ENCODE measurements at places on chromosomes 12 and 14. TPM values are rescaled to one million over a fixed set of nuclear protein-coding genes. Genes with fewer than 3 reads are reported as not detected.

LRTM2 gene
- total RNA-seq, result 3.2 TPM

LIN7A gene
- 12.0 TPM for total RNA-seq

GRCh38 chr14:50395448-50395847 is 1.2 kb downstream of the CDKL1 start:
- H3K4me1 ChIP-seq, result peaks cover 13% of the 10 kb centered on the region
- H3K36me3 ChIP-seq, result no peaks in the 10 kb centered on the region
- DNase-seq, result no peak
- no peak overlapping the region for H3K27ac ChIP-seq
- H3K27me3 ChIP-seq, result no peaks in the 10 kb centered on the region

DNA sequence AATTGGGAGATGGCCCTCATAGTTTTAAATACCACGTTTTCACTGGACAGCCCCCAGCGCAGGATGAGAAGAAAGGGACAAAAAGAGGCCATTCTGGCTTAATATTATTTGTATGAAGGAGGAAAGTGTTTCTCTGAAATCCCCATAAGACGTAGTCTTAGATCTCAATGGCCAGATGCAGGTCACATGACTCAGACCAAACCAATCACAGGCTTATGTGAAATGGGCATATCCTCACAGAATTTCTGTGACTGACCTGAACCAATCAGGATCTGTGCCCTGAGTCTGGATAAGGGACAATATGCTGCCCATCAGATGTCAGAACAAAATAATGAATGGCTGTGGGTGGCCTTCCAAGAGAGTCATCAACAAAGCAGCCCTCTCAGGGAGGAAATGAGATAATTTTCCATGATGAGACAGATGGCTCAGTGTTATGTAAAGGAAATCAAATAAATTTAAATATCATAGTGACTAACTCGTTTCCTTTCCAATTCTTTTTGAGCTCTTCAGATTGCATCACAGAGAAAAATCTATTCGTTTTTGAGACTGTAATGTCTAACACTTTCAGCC is 1009.5 kb upstream of the TMEM132C start:
- no peaks in the 10 kb centered on the region for H3K4me1 ChIP-seq
- no peak for DNase-seq
- H3K4me3 ChIP-seq, result no peak overlapping the region
- H3K27me3 ChIP-seq, result no peaks in the 10 kb centered on the region
- H3K36me3 ChIP-seq, result no peaks in the 10 kb centered on the region

DNA sequence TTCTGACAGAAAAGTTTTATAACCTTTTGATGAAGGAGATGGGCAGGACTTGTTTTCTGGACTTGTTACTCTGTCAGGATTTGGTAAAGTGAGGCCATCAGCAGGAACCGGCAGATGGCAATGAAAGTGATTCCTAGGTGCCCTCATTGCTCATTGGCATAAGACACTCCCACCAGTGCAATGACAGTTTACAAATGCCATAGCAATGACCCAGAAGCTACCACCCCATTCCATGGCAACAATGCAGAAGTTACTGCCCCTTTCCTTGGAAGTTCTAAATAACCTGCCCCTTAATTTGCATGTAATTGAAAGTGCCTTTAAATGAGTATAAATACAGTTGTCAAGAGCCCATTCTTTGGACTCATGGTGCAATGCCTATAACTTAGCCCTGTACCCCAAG is 222.6 kb downstream of the CEP128 start:
- DNase-seq, result no peak
- H3K27me3 ChIP-seq, result no peaks in the 10 kb centered on the region
- no peaks in the 10 kb centered on the region for H3K36me3 ChIP-seq
- no peak overlapping the region for H3K4me3 ChIP-seq
- no peak overlapping the region for H3K27ac ChIP-seq
- H3K4me1 ChIP-seq, result no peaks in the 10 kb centered on the region

Measured in spinal cord (tissue), 10 donors.